ENCODE measurements at places on chromosomes 5 and 9.

GRCh38 chr9:112173489-112174221, 1.4 kb downstream of the SUSD1 start:
- DNase-seq, result no peak

GRCh38 chr5:138948471-138949222, 73.5 kb upstream of the LRRTM2 start:
- DNase-seq, result no peak

GRCh38 chr9:114761523-114761922, 44.3 kb downstream of the TNFSF15 start:
- DNase-seq, result no peak

GRCh38 chr9:86697213-86697612, 250.1 kb downstream of the GAS1 start:
- DNase-seq, result no peak

GRCh38 chr5:83554133-83554532, 82.6 kb downstream of the VCAN start:
- no peak for DNase-seq

DNA sequence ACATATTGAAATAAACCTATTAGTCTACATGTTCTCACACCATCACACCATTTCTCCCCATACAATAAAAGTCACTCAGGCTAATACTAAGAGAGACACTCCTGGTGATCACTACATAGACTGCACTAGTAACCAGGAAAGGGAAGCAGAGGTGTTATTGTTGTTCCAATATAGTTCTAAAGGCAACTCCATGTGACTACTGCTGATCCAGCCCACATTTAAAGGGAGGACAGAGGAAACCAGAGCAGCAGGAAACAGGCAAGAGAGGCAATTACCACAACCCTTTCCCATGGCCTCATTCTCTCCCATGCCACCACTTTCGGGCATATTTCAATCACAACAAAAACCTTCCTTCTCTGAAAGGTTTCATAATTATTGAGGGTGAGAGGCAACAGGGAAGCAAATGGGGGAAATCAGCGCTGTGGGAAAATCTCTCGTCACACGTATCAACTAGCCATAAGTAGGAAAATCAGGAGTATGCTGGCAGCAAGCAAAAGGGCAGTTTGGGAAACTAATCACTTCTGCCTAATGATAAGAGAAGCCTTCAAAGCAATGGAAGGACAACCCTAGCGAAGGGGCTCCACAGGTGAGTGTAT, 1.8 kb downstream of the UBAP2 start:
- no peak for DNase-seq

- DNase-seq, result no peak
These were observed 1083.0 kb downstream of the CDH9 start for GRCh38 chr5:25955337-25955736.

DNA sequence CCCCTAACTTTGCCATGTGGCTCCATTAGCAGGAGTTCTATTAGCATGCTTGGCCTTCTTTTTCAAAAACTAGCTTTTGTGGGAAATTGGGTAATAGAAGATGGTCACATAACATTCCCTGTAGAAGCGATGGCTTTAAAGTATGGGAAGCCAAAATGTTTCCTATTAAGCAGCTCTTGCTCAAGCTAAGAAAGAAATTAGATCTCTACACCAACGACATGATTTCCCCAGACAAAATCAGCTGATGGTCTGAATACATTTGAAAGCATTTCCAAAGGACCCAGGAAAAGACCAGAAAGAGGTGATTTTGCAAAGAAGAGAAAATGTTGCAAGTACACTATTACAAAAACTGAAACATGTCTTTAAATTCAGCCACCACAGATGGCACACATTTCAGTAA, 4.8 kb upstream of the NFIL3 start:
- DNase-seq, result no peak

- no peak for DNase-seq
These were observed 26.2 kb downstream of the EXD3 start for GRCh38 chr9:137396634-137397367.

DNA sequence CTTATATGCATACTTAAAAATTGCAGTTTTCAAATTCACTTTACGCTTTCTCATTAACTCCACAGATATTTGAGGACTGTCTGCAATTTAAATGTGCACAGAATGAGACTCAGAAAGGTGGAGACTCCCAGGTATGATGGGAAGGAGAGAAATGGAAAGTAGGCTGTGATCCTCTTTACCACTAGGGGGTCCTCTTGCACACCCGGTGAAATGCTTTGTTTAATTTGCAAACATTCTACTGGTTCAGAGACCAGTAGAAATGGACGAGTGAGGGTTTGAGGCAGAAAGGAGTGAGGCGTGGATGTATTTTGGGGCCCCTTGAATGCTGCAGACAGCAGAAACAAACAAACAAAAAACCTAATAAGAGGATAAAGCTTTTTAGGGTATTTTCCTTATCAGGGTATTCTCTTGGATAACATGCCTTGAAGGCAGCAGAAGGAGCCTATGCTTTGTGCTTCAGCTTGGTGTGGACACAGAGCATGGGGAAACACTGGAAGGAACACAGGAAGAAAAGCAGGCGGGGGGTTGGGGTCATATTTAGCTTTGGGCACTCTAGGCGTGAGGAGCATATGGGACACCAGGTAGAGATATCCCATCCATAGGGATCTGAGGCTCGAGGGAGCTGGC, 410.1 kb downstream of the DMRT2 start:
- DNase-seq, result no peak

DNA sequence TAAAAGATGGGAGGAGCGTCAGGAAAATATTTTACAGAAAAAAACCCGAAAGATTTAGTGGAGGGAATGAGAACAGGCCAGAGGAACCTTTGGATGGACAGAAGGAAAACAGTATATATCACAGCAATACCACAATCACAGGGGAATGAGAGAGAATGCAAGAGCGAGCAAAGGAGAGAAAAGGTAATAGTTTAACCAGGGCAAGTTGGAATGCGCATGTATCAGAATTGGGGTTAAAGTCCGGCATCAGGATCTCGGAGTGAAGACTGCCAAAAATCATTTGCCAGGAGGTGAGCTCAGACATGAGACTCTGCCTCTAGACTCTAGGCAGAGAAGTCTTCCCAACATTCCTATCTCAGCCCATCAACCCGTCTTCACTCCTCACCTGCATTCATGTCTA, 36.8 kb downstream of the PCDHGC5 start:
- DNase-seq, result no peak

DNA sequence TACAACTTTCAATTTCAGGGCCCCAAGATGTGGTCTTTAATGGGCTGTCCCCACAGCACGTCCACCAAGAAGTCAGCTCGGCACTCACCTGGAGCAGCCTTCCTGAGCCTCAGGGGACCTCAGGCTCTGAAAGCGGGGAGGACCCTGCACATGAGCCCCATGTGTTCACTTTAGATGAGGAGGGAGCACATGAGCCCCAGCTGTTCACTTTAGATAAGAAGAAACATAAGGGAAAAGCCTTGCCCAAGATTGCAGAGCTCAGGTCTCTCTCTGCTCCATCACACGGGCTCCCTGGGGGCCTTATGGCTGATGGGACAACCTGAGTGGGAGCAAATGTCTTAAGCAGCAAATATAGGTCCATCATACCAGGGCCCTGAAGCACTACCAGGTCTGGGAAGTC, 56.4 kb downstream of the NIPSNAP3B start:
- DNase-seq, result no peak

GRCh38 chr5:77168161-77168878, 42.2 kb upstream of the PDE8B start:
- no peak for DNase-seq

GRCh38 chr9:18428661-18429060, 45.3 kb upstream of the ADAMTSL1 start:
- no peak for DNase-seq

DNA sequence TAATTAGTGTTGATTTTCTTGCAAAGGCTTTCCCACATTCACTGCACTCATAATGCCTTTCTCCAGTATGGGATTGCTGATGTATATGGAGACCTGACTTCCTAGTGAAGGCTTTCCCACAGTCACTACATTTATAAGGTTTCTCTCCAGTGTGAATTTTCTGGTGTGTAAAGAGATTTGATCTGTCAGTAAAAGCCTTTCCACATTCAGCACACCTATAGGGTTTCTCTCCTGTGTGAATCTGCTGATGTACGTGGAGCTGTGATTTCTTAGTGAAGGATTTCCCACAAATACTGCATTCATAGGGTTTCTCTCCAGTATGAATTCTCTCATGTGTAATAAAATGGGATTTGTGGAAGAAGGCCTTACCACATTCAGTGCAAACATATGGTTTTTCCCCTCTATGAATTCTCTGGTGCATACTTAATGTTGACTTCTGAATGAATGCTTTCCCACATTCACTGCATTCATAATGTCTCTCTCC, 31.1 kb downstream of the ZNF484 start:
- no peak for DNase-seq

GRCh38 chr9:132732326-132733259, 62.3 kb downstream of the GTF3C4 start:
- DNase-seq, result no peak

- DNase-seq, result no peak
These were observed 72.7 kb downstream of the NTNG2 start for GRCh38 chr9:132234535-132234934.

- DNase-seq, result no peak
These were observed 6.6 kb downstream of the TRIO start for GRCh38 chr5:14149672-14150274.

DNA sequence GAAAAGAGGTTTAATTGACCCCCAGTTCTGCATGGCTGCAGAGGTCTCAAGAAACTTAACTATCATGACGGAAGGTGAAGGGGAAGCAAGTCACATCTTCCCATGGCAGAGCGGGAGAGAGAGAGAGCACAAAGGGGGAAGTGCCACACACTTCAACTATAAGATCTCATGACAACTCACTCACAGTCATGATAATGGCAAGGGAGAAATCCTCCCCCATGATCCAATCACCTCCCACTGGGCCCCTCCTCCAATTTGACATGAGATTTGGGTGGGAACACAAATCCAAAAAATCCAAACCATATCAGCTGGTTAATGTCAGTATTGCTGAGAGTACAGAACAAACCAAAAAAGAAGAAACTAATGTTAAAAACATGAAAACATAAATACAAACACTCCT, 120.2 kb downstream of the STARD4 start:
- DNase-seq, result no peak

DNA sequence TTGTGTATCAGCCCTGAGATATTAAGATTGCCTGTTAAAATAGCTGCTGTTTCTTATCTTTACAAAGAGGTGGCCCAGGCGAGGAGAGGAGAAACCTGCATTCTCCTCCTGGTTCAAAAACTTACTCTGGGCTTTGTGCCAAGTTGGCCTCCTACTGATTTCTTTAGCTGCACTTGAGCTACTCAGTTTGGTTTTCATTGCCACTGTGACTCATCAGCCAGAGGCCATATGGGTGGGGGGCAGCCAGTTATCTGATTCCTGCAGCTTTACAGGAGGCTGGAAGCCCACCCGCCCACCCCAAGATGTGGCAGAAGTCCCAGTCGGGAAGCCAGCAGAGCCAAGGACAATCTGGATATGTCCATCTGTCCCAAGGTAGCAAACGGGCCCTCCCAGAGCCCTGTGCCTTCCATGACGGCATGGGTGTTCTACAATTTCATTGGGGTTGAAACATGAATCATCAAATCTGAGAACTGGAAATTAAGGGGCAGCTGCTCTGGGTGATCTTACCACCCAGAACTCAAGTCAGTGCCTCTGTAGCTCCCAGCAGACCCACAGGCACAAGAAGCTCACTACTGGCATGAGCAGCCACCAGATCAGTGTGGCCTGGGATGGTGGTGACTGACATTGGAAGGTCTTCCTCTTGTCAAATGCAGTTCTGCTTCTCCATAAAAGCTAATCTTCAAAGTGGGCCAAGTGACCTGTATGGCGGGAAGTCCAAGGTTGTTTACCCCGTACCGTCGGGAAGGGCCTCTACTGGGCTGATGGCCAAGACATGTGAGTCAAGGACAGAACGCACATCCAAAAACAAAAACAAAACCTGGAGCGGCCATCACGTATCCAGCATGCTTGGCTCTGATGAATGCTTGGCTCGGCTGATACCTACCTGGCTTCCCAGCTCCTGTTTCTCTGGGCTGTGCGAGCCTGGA, 15.6 kb downstream of the FCN2 start:
- no peak for DNase-seq

DNA sequence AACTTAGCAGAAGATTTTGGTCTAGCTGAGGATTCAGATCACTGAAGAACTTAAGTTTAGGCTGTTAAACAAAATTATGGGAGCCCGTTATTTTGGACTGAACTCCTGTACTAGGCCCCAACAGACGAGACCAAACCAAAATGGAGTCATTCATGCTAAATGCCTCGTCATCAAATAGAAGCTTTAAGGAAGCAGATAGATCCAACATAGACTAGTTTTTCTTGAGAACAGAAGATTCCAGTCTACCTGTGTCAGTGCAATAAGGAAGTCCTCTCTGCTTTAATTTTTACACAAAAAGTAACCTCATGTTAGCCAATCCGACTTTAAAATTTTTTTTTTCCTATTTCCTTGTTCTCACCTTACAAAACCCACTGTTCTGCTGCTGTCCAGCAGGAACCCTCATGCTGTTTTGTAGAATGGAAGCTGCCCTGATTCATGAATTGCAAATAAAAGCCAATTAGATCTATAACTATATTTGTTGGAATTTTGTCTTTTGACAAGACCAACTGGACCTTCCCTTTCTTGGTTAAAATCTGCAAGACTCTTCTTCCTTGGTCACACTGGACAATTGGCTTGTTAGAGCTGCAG, 29.0 kb upstream of the GOLM1 start:
- no peak for DNase-seq

- DNase-seq, result no peak
These were observed 169.4 kb downstream of the PAPPA start for GRCh38 chr9:116323012-116323411.

DNA sequence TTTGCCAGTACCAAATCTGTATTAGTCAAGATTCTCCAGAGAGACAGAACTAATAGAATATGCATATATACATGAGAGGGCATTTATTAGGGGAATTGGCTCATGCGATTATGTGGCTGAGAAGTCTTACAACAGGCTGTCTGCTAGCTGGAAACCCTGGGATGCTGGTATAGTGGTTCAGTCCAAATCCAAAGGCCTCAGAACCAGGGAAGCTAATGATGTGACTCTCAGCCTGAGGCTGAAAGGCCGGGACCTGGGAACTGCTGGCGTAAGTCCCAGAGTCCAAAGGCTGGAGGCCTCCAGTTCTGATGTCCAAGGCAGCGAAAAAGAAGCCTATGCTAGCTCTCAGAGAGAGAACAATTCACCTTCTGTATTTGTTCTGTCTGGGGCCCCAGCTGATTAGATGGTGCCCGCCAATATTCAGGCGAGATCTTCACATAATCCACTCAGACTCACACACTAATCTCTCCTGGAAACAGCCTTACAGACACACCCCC, 84.1 kb downstream of the KIAA1958 start:
- DNase-seq, result no peak

GRCh38 chr5:160134332-160134731, 15.1 kb upstream of the PWWP2A start:
- no peak for DNase-seq

All from BJ (cell line).